ENCODE measurements at places on chromosomes 12 and 14.

- DNase-seq = no peak
Measured at GRCh38 chr12:46386877-46387629, 14.5 kb upstream of the SLC38A2 start.

GRCh38 chr12:68611094-68611805, 551 bp downstream of the RAP1B start:
- peak; percentile 55 for DNase-seq

GRCh38 chr14:95320078-95320895, 579 bp upstream of the CLMN start:
- no peak for DNase-seq

GRCh38 chr14:31992011-31992447, 85.1 kb upstream of the ARHGAP5 start:
- DNase-seq = no peak

GRCh38 chr12:128637642-128638606, 185.8 kb downstream of the SLC15A4 start:
- no peak for DNase-seq

DNA sequence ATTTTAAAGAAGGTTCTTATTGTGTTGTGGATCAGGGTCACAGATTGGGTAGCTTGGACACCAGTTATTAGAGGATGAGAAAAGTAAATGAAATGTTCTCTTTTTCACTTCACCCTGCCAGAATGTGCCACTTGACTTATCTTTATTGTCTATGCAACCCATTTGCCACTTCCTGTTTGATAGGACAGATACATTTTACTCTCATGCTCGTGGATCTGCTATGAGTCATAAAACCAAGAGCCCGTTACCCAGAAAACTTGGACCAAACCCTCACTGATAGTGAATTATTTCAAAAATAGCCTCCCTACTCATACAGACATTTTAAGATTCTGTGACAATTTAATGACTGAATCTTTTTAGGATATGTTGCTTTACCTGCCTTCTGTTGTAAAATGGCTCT, 1.8 kb downstream of the ISCA2 start:
- DNase-seq = peak; percentile 56

GRCh38 chr14:80456209-80456608, 244.9 kb upstream of the DIO2 start:
- no peak for DNase-seq

GRCh38 chr12:14883686-14884085, 2.0 kb downstream of the MGP start:
- DNase-seq = no peak

GRCh38 chr12:17414596-17414995, 675.4 kb downstream of the RERGL start:
- DNase-seq = no peak

- no peak for DNase-seq
Measured at GRCh38 chr14:76848879-76849278, 22.7 kb downstream of the LRRC74A start.

DNA sequence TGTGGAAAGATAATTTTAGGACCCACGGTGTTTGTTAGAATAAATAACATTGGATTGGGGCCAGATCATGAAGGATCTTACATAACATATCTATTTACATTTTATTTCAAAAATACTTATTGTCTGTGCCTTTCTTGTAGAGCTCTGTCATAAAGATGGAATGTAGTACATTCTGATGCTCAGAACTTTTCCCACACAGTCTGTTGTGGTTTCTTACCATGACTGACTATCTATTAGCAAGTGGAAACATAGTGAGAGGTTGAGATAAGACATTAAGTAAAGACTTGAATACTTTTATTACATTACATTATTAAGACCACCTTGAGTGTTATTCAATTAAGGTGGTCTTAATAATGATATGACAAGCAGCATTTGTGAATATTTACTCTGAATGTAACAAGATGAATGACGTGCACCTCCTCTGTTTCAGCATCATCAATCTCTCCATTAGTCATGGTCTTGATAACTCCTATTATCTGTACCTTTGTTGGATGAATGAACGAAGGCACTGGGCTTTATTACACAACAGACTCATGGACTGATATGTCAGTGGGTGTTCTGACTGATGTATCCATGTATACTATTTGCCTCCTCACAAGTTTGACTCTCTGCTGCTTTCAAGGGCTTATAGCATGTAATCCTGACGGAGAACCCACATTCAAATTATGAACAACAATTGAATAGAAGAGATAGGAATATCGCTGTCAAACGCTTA, 883.0 kb upstream of the FLRT2 start:
- no peak for DNase-seq

DNA sequence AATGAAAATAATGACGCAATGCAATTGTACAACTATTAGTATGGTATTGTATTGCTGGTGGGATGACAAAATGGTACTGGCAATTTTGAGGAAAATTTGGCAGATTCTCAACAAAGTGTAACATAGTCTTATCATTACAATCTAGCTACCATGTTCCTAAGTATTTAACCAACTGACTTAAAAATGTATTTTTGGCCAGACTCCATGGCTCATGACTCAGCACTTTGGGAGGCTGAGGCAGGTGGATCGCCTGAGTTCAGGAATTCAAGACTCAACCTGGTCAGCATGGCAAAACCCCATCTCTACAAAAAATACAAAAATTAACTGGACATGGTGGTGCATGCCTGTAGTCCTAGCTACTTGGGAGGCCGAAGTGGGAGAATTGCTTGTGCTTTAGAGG, 1409.5 kb downstream of the AACS start:
- no peak for DNase-seq

DNA sequence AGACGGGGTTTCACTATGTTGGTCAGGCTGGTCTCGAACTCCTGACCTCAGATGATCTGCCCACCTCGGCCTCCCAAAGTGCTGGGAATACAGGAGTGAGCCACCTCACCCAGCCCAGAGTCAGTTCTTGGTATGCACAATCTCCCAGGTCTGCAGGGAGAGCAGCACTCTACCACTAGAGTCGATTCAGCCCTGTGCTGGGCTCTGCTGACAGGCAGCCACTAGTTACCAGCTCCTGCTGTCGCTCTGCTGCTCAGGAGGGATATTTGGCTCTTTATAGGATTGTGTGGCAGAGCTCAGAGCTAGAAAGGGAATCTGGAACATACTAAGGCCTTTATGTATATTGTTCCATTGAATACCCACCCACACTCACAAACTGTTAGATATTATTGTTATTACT, 44.3 kb downstream of the SPTB start:
- no peak for DNase-seq

DNA sequence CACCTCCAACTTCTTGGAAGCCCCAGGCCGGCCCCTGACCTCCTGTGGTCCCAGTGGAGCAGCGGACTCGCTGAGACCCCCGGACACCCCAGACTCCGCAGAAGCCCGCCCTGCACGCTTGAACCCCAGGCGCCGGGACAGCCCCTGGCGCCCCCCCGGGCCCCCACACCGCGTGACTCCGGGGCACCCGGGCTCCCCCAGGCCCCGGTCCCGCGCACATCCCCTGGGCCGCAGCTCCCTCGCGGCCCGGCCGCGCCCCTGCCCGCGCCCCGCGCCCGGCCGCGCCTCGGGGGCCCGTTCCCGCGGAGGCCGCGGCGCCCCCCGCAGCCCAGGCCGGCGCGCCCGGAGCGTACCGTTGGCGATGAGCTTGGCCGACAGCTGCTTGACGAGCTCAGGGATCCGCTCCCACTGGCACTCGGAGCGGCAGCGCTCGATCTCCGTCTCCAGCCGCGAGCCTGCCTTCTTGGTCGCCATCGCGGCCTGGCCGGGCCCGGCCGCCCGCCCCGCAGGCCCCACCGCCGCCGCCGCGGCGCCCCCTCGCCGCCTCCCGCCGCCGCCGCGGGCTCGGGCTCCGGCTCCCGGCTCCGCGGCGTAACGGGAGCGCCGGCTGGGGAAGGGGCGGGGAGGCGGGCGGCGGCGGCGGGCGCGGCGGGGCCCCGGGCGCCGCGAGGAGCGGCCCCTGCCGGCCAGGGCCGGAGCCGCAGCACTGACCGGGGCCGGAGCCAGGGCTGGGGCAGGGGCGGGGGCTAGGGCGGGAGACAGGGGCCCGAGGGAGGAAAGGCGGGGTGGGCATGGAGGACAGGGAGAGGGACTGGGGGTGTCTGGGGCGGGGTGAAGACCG, at the start of gene TTC7B:
Gene TTC7B (minus strand): TSS at position 609 of the 841 bp plus-strand sequence. CDS start 135 bp downstream, at position 474.
- DNase-seq = peak; percentile 44
